ENCODE measurements at places on chromosomes 6 and 20. TPM values are rescaled to one million over a fixed set of nuclear protein-coding genes. Genes with fewer than 3 reads are reported as not detected.

- DNase-seq, result no peak
- H3K27ac ChIP-seq, result peak overlapping the region; percentile 88
- no peaks in the 10 kb centered on the region for H3K36me3 ChIP-seq
- H3K4me3 ChIP-seq, result peak overlapping the region; percentile 99
Observed at GRCh38 chr20:3471397-3472021, 691 bp downstream of the ATRN start.

Gene TRIM10
- total RNA-seq, result not detected

GRCh38 chr20:17925141-17925939 lies 43.3 kb downstream of the SNX5 start:
- no peak overlapping the region for H3K27ac ChIP-seq
- H3K27me3 ChIP-seq, result no peaks in the 10 kb centered on the region
- H3K4me1 ChIP-seq, result no peaks in the 10 kb centered on the region
- no peaks in the 10 kb centered on the region for H3K36me3 ChIP-seq
- DNase-seq, result no peak

Gene GNAS-AS1
- total RNA-seq, result 1.1 TPM

GRCh38 chr6:168988801-168989200 lies 264.8 kb downstream of the THBS2 start:
- no peak overlapping the region for H3K27ac ChIP-seq
- H3K4me1 ChIP-seq, result no peaks in the 10 kb centered on the region
- no peak for DNase-seq
- no peaks in the 10 kb centered on the region for H3K36me3 ChIP-seq
- H3K27me3 ChIP-seq, result no peaks in the 10 kb centered on the region

Gene PLCG1
- total RNA-seq, result 120 TPM

Gene ADGB
- not detected for total RNA-seq

Gene GPX5
- total RNA-seq, result not detected

Gene HRH3
- total RNA-seq, result not detected

- no peaks in the 10 kb centered on the region for H3K36me3 ChIP-seq
- no peak for DNase-seq
- no peak overlapping the region for H3K27ac ChIP-seq
- no peak overlapping the region for H3K4me3 ChIP-seq
- no peaks in the 10 kb centered on the region for H3K27me3 ChIP-seq
Observed at GRCh38 chr6:81865712-81866111, 113.2 kb upstream of the TENT5A start.

- no peaks in the 10 kb centered on the region for H3K27me3 ChIP-seq
- no peak overlapping the region for H3K27ac ChIP-seq
- H3K4me3 ChIP-seq, result no peak overlapping the region
Observed at GRCh38 chr6:38846844-38847243, 131.7 kb downstream of the DNAH8 start.

Gene NT5E
- 15.3 TPM for total RNA-seq

- no peak for DNase-seq
- H3K27me3 ChIP-seq, result no peaks in the 10 kb centered on the region
- H3K36me3 ChIP-seq, result no peaks in the 10 kb centered on the region
- H3K4me1 ChIP-seq, result no peaks in the 10 kb centered on the region
Observed at GRCh38 chr6:155216312-155217046, 47.3 kb upstream of the CLDN20 start.

DNA sequence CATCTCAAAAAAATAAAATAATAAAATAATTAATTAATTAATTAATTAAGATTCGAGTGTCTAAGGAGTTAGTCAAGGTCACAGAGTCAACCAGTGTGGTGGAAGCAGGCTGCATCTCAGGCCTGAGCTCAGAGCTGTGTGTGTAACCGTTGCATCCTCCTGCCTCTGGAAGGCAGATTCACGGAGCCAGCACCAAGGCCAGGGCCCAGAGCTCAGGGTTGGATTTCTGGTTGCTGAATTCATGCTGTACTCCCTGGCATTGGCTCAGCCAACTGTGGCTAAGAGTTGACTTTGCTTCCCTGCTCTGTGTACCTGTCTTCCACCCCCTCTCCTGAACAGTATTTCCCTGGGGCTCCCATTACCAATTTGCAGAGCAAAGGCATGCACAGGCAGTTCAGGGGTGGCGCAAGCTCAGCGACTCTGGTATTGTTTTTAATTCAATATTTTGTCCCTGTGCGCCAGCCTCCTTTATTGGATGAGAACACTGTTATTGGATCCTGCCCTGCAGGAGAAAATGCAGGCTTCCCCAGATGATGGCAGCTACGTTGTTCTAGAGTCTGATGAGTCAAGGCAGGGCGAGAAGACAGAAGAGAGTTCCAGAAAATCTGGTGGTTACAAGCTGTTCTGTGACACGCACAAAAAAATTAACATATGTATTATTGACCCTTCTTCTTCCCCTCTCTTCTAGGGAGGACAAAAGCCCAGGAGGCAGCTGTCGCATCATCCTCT lies 12.3 kb upstream of the CTNNBL1 start:
- H3K27me3 ChIP-seq, result no peaks in the 10 kb centered on the region
- no peaks in the 10 kb centered on the region for H3K4me1 ChIP-seq
- H3K4me3 ChIP-seq, result no peak overlapping the region
- no peak for DNase-seq
- no peaks in the 10 kb centered on the region for H3K36me3 ChIP-seq

Gene CALHM4
- not detected for total RNA-seq

GRCh38 chr6:111113336-111114086 lies 26.2 kb downstream of the SLC16A10 start:
- no peaks in the 10 kb centered on the region for H3K36me3 ChIP-seq
- no peak for DNase-seq
- no peak overlapping the region for H3K4me3 ChIP-seq
- H3K27me3 ChIP-seq, result no peaks in the 10 kb centered on the region

DNA sequence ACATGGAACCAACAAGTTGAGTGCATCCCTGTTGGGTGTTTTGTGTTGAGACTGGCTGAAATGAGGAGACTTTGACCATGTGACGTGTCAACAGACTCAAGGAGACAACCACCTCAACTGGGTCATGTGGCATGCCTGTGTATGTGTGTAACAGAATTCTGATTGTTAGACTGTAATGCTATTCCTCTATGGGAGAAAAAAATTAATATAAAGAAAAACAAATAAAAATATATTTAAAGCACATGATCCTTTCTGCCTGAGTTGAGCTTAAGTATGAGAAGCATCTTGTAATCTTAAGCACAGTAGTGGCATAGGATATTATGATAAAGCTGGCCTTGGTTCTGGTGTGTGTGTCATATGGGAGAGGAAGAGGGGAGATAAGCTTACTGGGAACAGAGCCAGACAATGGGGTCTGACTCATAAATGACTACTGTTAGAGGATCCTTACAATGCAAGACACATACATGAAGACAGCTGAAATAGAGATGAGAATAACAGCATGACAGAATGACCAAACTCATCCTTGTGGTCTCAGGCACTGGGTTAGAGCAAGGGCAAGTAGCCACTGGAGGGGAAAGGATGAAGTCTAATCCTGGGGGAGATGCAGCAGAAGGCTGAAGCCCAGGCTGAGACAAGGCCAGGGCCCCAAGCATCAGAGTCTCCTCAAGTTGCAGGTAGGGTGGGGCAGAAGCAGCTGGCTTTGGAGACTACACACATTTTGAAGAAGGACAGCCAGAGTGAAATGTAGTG lies 9.2 kb downstream of the TP53INP2 start:
- no peak overlapping the region for H3K27ac ChIP-seq
- no peak for DNase-seq
- peaks cover 22% of the 10 kb centered on the region for H3K36me3 ChIP-seq
- no peaks in the 10 kb centered on the region for H3K27me3 ChIP-seq

DNA sequence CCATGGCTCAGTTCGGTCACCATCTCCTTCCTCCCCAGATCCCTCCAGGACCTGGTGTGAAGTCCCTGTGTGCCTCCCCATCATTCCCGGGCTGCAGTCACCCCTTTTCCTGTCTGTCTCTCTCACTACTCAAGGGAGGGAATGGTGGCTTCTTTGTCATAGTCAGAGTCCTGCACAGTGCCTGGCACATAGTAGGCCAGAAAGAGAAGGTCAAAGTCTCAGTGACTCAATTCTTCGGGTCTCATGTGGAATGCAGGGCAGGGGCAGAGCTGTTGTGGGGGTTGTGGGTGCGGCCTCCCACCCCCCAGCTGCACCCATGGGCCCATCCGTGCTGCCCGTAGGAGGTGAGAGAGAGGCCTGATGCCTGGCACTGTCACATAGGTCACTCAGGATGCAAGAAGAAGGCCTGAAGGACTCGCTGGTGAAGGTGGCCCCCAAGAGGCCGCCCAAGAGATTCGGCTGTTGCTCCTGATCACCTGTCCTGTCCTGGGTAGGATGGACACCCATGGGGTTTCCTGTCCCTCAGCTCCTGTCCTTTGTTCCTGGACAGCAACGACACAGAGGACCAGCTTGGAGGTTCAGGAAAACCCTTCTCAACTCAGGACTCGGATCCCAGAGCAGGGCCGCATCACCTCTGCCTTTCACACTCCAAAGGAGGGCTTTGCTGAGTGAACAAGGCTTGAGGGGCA lies 34.1 kb downstream of the RAB44 start:
- no peak overlapping the region for H3K27ac ChIP-seq
- H3K4me1 ChIP-seq, result peaks cover 17% of the 10 kb centered on the region
- no peak overlapping the region for H3K4me3 ChIP-seq
- no peaks in the 10 kb centered on the region for H3K27me3 ChIP-seq
- DNase-seq, result no peak

- H3K36me3 ChIP-seq, result no peaks in the 10 kb centered on the region
- no peaks in the 10 kb centered on the region for H3K27me3 ChIP-seq
- no peak overlapping the region for H3K4me3 ChIP-seq
- no peak for DNase-seq
Observed at GRCh38 chr6:17980329-17980728, 7.1 kb downstream of the KIF13A start.

GRCh38 chr6:104908888-104909525 lies 47.9 kb upstream of the LIN28B start:
- no peaks in the 10 kb centered on the region for H3K36me3 ChIP-seq
- DNase-seq, result no peak
- no peak overlapping the region for H3K27ac ChIP-seq
- H3K4me3 ChIP-seq, result no peak overlapping the region
- no peaks in the 10 kb centered on the region for H3K27me3 ChIP-seq

DNA sequence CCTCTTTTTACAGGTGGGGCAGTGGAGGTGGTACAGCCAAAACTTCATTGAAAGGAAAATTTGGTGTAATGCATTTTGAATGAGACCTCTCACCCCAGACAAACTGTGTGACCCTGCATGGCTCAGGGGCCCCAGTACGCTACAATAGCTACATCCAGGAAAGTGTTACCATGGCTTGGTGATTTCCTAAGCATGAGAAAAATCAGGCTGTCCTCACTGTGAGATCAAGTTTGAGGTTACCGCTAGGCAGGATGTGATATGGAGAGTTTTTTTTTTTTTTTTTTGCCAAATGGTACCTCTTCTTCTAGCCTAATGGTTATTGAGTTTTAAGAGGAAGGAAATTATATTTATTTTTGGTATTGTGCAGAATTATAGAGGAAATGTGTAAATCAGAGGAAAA lies 305.3 kb downstream of the CD83 start:
- H3K4me1 ChIP-seq, result no peaks in the 10 kb centered on the region
- no peaks in the 10 kb centered on the region for H3K36me3 ChIP-seq
- H3K4me3 ChIP-seq, result no peak overlapping the region
- H3K27ac ChIP-seq, result no peak overlapping the region
- no peak for DNase-seq

Gene DCDC2
- total RNA-seq, result 5.3 TPM

- H3K4me3 ChIP-seq, result no peak overlapping the region
- no peak for DNase-seq
- H3K27me3 ChIP-seq, result no peaks in the 10 kb centered on the region
- no peaks in the 10 kb centered on the region for H3K4me1 ChIP-seq
- no peaks in the 10 kb centered on the region for H3K36me3 ChIP-seq
- H3K27ac ChIP-seq, result no peak overlapping the region
Observed at GRCh38 chr6:54624216-54624615, 222.4 kb upstream of the FAM83B start.

DNA sequence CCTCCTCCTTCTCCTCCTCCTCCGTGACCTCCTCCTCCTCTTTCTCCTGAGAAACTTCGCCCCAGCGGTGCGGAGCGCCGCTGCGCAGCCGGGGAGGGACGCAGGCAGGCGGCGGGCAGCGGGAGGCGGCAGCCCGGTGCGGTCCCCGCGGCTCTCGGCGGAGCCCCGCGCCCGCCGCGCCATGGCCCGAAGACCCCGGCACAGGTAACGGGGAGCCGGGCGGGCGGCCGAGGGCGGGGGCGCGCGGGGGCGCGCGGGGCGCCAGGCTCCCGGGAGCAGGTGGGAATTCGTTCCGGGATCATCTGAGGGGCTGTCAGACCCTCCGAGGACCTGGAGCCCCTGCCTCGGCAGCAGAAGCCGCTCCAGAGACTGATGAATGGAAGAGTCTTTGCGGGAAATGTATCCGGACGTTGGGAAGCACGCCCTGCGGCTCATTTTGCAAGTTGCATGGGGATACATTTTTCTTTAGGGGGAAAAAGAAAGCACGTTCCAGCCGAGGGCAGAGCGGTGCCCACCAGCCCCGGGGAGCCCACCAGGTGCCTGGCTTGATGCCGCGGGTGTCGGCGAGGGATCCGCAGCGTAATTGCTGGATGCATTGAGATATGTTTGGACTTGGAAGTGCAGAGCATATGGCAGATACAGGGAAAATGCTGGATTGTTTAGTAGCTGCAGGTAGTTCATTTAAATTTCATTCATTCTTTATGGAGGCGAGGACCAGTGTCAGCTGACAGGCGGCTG lies 394 bp downstream of the MYB start:
- H3K36me3 ChIP-seq, result no peaks in the 10 kb centered on the region
- peaks cover 25% of the 10 kb centered on the region for H3K4me1 ChIP-seq
- no peak for DNase-seq
- no peak overlapping the region for H3K27ac ChIP-seq

GRCh38 chr6:151275566-151275965 lies 35.8 kb downstream of the AKAP12 start:
- no peak overlapping the region for H3K4me3 ChIP-seq
- H3K27ac ChIP-seq, result no peak overlapping the region
- no peaks in the 10 kb centered on the region for H3K27me3 ChIP-seq
- DNase-seq, result no peak
- H3K4me1 ChIP-seq, result no peaks in the 10 kb centered on the region

Gene ATP6V1G2
- total RNA-seq, result 0.75 TPM

Gene RNF8
- total RNA-seq, result 17.6 TPM

Gene MMUT
- total RNA-seq, result 23.3 TPM

- peaks cover 19% of the 10 kb centered on the region for H3K4me1 ChIP-seq
- no peak overlapping the region for H3K4me3 ChIP-seq
- H3K36me3 ChIP-seq, result no peaks in the 10 kb centered on the region
Observed at GRCh38 chr6:119442776-119443184, 93.2 kb upstream of the MAN1A1 start.

Gene DEFB115
- total RNA-seq, result not detected

GRCh38 chr6:604579-604978 lies 52.3 kb downstream of the HUS1B start:
- H3K27ac ChIP-seq, result no peak overlapping the region
- DNase-seq, result no peak
- H3K27me3 ChIP-seq, result no peaks in the 10 kb centered on the region
- no peak overlapping the region for H3K4me3 ChIP-seq
- no peaks in the 10 kb centered on the region for H3K4me1 ChIP-seq

All from upper lobe of right lung (tissue), 1 donor.